Urinary bladder (tissue), 4 donors: ENCODE measurements at places on chromosomes 3 and 15.
A peak's percentile ranks its signal among the peaks of the same experiment; 100 is the strongest.

- DNase-seq, result no peak
These were observed 70.2 kb downstream of the ABHD5 start for GRCh38 chr3:43760938-43761337.

- DNase-seq, result no peak
These were observed 11.1 kb upstream of the UBE2Q2 start for GRCh38 chr15:75832114-75832513.

GRCh38 chr15:100958326-100959065 lies 39.3 kb downstream of the LRRK1 start:
- no peak for DNase-seq

- no peak for DNase-seq
These were observed 65.9 kb downstream of the BTD start for GRCh38 chr3:15667484-15667883.

DNA sequence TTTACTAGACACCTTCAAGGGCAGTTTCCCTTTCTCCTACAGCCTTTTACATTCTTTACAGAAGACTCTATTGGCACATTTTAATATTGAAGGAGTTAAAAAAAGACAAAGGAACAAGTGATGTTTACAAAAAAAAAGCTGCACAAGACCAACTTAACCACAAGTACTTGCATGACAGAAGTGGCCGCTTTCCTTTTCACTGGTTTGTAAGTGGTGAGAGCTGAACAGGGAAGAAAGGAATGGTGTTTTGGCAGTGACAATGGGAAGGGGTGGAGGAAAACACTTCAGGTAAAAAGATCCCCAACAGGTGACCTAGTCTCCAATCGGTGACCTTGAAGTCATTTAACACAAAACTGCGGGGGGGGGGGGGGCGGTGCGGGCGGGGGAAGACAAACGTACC lies 1.1 kb downstream of the WDR72 start:
- no peak for DNase-seq

- no peak for DNase-seq
These were observed 58.4 kb downstream of the SLC12A8 start for GRCh38 chr3:125154110-125154509.

DNA sequence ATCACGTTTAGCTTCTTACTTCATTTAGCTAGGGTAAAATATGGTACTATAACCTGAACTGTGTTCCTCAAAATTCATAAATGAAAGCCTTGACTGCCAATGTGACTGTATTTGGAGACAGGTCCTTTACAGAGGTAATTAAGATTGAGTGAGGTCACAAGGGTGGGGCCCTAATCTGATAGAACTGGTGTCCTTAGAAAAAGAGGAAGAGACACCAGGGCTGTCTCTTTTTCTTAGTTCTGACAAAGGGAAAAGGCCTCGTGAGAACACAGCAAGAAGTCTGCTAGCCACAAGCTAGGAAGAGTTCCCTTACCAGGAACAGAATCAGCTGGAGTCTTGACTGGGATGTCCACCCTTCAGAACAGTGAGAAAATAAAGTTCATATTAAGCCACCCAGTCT lies 162.7 kb downstream of the GMNC start:
- DNase-seq, result no peak

- DNase-seq, result no peak
These were observed 305.6 kb upstream of the SEMA6D start for GRCh38 chr15:47411733-47412132.

GRCh38 chr3:155233213-155233612 lies 60.3 kb downstream of the STRIT1 start:
- peak; percentile 33 for DNase-seq

- no peak for DNase-seq
These were observed 21.0 kb upstream of the TICRR start for GRCh38 chr15:89554247-89554646.

DNA sequence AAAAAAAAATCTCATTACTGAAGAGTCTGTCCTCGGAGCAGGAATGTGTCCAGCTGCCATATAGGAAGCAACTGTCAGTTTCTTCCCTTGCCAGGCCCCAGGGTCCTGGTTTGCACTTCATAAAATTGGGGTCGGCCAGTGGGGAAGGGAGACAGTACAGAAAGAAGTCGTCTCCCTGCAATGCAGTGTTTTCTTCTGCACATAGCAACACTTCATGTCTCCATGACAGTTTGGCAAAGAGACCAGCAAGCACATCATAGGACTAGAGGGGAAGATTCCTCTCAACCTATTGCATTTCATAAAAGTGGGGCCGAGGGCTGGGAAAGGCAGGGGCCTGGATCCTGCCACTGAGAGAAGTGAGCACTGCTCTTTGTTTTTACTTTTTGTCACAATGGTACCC lies 138.2 kb upstream of the HACD2 start:
- DNase-seq, result peak; percentile 43

GRCh38 chr3:103511891-103512290 lies 1077.1 kb downstream of the ZPLD1 start:
- no peak for DNase-seq

DNA sequence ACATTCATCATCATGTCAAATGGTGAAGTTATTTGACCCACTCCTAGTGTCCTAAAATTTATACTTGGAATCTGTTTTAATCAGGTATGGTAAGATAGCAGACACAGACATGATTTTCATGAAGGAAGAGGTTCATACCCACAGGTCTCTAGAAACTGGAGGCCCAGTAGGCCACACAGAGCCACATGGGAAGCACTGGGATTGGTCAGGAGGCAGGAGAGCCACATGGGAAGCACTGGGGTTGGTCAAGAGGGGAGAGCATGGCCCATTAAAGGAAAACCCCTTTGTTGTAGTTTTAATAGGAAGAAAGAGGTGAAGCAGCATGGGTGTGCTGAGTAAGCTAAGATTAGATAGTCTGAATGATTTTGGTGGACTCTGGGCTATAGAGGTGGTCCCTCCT lies 356.9 kb downstream of the MFSD1 start:
- no peak for DNase-seq

DNA sequence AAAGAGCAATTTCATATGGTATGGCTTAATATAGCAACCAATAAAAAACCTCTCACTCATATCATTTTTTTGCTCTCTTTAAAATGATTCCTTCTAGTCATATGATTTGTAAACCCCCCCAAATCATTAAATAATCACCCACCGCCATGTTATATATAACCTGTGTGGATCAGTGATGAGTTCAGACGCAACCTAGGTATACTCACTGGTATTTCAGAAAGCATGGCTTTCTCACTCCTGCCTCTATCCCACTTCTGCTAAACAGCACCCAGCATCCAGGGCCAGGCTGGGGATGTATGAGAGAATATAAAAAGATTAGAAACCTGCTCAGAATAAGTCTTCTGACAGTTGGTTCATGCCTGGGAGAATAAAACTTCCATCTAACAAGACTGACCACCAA lies 172.3 kb upstream of the PRICKLE2 start:
- no peak for DNase-seq

GRCh38 chr15:48890375-48890972 lies 12.5 kb downstream of the EID1 start:
- DNase-seq, result no peak

DNA sequence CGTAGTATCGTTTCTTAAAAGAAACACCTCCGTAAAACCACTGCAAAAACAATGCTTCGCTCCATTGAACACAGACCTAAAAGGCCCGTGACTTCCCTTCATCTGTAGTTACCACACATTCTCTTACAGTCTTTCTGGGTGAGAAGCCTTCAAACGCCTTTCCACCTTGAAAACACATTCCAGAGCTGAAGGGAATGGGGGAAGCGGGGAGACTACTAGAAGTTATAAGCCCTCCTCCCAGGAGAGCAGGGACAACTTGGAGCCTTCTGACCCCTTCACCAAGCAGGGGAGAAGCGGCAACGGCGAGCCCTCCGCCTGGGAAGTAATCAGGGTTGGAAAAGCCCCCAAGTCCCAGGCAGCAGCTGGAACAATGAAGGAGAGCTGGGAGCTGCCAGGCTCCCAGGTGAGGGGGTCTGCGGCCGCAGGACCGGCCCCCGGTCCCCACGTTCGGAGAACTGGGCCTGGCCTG lies 461 bp downstream of the SECISBP2L start:
- no peak for DNase-seq

- no peak for DNase-seq
These were observed 339.9 kb upstream of the RBMS3 start for GRCh38 chr3:28940994-28941393.

GRCh38 chr3:186108106-186108940 lies 566 bp downstream of the ETV5 start:
- no peak for DNase-seq

DNA sequence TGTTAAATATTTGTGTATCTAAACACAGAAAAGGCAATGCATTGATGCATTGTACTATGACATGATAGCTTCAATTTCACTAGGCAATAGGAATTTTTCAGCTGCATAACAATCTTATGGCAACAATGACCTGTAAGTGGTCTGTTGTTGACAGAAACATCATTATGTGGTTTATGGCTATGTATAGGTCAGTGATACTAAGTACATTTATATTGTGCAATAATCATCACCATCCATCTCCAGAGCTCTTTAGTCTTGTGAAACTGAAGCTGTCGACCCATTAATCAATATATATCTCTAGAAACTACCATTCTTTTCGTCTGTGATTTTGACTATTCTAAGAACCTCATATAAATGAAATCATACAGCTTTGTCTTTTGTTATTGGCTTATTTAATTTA lies 200.1 kb upstream of the ZNF717 start:
- DNase-seq, result no peak
